RWPE1 (cell line): ENCODE measurements at places on chromosomes 3 and 15.

DNA sequence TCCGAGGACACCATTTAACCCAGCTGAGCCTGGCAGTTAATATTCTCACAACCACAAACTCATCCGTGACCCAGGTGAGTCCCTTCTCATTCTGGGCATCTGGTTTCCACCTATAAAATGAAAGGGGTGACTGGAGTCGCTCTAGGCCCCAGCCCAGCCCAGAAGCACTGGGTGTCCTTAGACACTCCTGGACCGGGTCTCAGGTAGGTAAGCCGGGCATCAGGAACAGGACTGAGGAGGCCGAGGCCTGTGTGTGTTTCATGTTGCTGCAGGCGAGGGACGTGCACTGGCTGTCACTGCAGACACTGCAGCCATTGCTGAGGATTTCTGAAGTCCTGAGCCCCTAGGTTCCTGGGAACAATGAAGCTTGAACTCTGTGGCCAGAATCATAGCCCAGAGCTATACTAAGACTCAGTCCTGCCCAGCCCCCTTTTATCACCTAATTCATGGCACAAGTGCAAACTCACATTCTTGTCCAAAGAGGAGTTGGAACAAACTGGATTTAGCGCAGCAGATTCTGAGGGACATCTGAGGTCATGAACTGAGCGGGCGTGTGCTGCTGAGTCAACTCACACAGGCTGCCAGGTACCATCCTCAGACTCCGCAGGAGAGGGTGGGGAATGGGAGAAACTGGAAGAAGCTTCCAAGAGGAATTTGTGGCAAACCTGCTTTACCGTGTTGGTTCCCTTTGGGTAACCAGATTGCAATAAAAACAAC lies 184.9 kb downstream of the FAM43A start:
- DNase-seq, result peak; percentile 74

DNA sequence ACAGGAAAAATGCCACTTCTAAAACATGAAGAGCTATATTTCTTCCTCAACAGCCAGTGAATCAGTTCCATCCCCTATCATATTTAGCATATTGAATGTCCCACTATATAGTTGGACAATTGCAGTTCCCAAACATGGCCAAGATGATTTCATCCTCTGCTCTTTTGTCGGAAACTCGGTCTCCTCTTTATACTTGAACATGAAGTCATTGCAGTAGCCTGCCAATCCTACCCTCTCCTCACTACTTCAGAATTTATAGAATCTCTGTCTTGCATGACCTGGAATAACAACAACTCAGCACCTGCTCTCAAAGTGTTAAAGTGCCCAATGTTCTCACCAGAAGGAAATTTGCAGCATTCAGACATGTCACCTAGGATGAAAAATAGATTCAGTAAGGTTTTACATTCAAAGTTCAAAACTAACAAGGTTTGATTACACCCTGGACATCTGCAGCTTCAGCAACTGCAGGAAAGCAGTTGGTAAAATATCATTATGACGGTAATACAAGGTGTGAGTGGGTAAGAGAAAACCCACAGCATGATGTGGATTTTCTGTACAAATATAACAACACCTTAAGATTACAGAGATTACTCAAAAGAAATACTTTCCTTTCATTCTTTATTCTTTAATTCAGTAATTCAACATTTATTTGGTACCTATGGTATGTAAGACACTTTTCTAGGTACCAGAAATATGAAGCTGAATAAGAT lies 52.5 kb downstream of the TP63 start:
- DNase-seq, result no peak

DNA sequence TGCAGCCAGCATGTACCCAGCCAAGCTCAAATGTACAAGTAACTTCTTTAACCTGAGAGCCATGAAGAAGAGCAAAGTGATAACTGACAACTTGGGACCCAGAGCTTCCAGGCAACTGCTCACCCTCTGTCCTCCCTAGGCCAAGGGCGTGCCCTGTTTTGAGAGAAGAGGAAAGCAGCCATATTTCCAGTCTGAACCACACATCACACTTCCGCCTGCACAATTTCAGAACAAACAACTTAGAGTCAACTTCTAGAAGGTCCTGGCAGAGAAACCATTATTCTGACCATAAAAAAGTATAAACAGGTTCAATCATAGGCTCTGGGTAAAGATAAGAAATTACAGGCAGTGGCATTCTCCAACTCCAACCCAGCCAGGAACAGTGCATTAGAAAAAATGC lies 50.1 kb downstream of the ITGB5 start:
- DNase-seq, result no peak

GRCh38 chr15:91469632-91470567 lies 369.8 kb downstream of the SV2B start:
- no peak for DNase-seq

- DNase-seq, result no peak
These were observed 812.4 kb upstream of the DPPA4 start for GRCh38 chr3:110149763-110150162.

DNA sequence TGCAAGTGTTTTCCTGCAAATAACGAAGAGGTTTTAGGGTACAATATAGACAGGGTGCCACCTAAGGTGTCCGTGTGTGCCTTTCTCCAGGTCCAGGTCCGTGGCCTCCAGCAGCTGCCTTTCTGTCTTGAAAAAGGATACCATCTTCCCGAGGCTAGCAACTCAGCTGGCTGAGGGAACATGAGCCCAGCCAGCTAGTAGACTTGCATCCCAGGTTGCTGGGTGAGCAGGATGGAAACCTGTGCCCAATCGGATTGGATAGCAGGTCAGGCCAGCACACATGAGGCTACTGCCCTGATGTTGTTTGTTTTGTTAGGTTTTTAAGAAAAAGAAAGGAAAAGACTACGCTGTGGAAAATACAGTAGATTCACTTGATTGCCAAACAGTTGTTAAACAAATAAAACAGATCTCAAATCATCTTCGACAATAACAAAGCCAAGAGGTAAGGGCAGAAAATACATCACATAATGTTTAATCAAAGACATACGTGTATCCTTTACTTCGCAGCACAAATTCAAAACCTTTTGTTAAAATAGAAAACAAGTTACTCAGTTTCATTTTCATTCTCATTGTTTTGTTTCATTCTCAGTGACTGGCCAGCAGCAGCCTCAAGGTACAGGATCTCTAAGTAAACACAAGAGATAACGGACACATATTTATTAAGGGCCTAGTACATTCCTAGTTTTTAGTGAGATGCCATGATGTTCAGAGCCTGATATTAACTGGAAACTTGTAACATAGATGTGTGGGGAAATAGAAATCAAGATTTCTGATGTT lies 661.2 kb upstream of the NR2F2 start:
- DNase-seq, result no peak

DNA sequence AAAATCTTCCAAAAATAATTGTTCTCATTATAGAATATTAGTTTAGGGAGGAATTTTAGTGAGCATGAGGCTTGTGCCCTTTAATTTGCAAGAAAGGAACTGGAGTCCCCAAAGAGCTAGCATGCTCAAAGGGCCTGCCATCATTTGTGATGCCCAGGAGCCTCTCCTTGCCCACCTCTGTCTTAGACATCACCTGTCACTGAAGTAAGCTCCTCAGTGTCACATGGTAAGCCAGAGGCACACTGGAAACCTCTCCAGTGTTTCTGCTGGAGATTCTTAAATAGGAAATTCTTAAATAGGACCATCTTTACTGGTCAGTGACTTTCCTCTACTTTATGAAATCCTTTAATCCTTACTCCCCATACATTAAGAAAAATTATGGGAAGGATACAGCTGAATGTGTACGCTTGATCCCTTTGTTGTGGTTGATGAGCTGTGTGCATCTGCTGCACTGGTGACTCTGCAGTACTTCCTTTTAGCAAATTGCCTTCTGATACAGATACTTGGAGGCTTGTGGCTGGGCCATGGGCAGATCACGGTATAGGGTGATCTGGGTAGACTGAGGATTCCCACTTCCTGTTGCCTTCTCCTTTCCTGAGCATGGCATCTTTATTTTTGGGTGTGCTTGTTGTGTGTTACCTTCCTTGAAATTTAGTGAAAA lies 197.4 kb downstream of the KLHL25 start:
- DNase-seq, result no peak

DNA sequence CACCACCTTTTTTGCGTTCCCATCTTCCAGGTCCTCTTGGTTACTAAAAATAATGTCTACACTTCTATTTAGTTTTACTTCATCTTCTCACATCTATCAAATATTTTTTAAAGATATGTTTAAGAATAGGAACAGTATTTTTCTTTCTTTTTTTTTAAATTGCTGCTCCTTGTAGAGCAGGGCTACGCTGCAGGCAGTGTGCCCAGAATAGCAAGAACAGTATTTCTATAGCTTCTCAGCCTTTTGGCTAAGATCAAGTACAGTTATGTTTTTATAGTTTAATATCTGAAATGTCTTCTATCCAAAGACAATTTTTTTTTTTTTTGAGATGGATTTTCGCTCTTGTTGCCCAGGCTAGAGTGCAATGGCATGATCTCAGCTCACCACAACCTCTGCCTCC lies 73.0 kb downstream of the MYO9A start:
- no peak for DNase-seq

GRCh38 chr3:52094571-52095485 lies 38.5 kb upstream of the DUSP7 start:
- no peak for DNase-seq

- DNase-seq, result no peak
These were observed 1.7 kb downstream of the PAK2 start for GRCh38 chr3:196741249-196741889.

DNA sequence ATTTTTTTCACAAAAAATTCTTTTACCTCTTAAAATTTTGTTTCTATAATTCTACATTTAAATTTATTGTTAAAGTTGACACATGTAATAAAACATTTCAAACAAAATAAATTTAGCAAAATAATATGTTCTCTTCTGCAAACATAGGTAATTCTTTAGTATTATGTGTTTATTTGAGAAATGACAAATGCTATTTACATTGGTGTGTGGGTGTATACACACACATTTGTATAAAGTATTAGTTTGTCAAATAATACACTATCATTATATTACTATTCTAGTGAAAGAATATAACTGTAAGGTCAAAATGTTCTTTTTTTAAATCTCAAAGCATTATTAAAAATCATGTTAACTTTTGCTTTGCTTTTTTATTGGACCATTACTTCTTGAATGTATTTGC lies 1370.6 kb downstream of the SI start:
- no peak for DNase-seq

GRCh38 chr3:58474348-58474911 lies 17.5 kb upstream of the KCTD6 start:
- no peak for DNase-seq

DNA sequence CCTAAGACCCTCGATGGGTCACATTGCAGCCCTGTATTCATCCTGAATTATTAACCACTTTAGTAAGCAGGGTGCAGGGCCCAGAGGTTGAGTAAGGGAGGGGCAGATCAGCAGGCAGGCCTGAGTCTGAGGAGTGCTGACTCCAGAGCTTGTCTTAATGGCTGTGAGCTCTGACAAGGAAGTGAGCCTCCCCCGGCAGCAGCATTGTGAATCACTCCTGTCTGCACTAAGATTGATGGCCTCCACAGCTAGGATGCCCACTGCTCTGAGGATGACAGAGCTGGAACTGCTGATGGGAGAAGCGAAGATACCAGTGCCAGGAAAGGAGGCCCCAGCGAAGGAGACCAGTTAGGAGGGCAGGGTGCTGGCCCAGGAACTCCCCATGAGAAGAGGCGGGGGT lies 46.5 kb upstream of the CCDC174 start:
- peak; percentile 24 for DNase-seq

GRCh38 chr3:170632780-170633179 lies 46.9 kb upstream of the SLC7A14 start:
- DNase-seq, result no peak

- peak; percentile 76 for DNase-seq
These were observed 121.7 kb upstream of the SPRED1 start for GRCh38 chr15:38130740-38131498.

DNA sequence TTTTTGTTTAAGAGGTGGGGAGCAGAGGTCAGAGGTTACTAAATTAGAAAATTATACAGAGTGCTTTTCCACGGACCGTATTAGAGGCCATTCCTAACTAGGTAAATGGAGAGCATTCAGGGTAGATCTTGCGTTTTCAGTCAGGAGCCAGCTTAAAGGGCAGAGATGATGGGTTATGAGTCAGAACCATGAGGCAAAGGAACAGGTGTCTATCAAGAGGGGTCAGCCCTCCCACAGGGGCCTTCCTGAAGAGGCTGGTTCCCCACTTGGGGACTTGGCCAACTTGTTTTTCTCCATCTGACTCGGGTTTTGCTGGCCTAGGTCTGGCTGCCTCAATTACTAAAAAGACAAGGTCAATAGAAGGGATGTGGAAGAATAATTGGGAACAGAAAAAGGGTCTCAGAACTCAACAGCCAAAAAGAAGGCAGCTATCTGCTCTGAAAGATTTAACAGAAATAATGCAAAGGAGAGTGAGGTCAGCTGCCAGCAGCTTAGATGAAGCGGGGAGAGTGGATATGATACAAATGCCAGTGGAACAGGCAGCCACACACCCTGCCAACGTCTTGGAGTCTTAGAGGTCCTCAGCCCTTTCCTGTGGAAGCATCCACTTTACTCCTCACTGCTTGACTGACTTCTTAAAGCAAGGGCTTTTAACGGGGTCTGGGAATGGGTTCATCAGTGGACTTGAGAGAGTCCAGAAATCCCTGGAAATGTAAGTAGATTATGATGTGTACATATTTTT lies 17.6 kb downstream of the MTMR14 start:
- no peak for DNase-seq

- no peak for DNase-seq
These were observed 225.3 kb upstream of the PPP2R3A start for GRCh38 chr3:135740211-135740610.

DNA sequence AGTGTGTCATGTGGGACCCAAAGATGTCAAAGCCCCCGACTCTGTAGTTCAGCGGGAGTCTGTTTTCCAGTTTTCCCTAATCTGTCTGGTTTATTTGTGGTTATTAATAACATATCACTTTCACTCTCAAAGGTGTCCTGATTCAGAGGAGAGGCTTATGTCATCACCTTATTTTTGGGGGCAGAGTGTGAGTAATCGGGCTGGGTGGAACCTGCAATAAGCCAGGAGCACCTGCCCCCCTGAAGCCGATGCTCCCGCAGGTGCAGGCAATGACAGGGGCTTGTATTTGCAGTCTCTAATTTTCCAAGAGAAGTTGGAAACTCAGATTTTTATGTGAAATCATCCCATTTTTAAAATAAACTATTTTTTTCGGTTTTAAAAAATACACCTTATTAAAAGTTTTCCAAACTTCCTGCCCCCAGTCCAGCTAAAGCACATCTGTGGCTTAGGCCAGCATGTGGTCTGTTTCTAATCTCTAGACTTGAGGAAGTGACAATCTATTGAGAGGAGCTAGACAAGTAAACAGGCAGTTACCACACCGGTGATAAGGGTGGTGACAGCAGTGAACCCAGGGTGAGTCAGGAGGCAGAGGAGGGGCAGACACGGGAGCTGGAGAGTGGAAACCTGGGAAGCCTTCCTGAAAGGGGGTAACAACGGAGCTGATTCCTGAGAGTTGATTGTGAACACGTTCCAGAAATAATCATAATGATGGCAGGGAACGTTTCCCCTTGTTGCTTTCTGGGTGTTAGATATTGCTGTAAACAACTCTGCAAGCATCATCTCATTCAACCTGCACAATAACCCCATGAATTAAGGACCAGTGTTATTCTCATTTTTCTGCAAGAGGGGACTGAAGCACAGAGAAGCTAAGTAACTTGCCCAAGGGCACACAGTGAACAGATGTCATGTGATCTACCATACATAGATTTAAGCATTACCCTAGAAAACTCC lies 37.2 kb downstream of the BHLHE40 start:
- no peak for DNase-seq
